ENCODE measurements at places on chromosomes 1 and 21. TPM values are rescaled to one million over a fixed set of nuclear protein-coding genes. Genes with fewer than 3 reads are reported as not detected.

GRCh38 chr1:211349741-211350140, 23.1 kb downstream of the TRAF5 start:
- DNase-seq: no peak

- no peak for DNase-seq
Measured at GRCh38 chr21:35737449-35737848, 322.9 kb downstream of the SETD4 start.

The PRAMEF10 gene
- not detected for total RNA-seq

DNA sequence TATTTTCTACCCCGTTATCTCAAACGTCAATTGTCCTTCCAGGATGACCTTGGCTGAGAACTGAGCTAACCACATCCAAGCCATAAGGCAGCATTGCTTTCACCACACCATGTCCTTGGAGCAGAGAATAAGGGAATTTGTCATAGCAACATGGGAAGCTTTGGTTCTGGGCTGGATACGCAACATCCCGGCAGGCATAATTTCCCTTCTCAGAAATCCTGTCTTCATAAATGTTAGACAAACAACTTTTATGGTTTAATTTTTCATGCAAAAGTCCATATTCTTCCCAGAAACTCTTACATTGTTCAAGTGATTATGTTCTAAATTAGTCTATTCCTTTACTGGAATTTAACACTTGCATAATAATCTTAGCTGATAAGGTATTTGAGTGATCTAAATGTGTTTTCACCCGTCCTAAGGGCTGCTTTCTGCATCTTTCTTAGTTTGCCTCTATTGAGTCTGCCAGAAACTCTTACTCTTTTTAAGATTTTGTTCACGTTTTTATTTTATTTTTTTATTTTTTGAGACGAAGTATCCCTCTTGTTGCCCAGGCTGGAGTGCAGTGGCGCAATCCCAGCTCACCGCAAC, 51.8 kb downstream of the KCNJ15 start:
- DNase-seq: no peak

GRCh38 chr1:214377485-214377884, 96.5 kb downstream of the SMYD2 start:
- no peak for DNase-seq

GRCh38 chr1:114278911-114279310, 125.2 kb upstream of the SYT6 start:
- DNase-seq: no peak

The NBPF4 gene
- not detected for total RNA-seq

DNA sequence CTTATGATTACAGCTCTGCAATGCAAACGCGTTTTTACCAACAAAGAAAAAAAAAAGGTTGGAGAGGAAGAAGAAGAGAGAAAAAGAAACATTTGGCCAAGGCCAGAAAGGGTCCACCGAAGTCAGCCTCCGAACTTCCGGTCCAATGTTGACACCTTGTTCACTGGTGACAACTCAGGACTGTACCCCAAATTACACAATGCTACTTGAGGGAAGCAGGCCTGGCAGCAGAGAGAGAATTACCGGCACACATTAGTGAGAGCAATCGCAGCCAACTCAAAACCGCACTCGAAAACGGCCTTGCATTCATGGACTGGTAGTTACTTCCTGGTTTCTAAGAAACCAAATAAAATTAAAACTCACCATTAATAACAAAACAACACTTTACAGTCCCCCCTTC, 652.5 kb downstream of the KIF26B start:
- no peak for DNase-seq

DNA sequence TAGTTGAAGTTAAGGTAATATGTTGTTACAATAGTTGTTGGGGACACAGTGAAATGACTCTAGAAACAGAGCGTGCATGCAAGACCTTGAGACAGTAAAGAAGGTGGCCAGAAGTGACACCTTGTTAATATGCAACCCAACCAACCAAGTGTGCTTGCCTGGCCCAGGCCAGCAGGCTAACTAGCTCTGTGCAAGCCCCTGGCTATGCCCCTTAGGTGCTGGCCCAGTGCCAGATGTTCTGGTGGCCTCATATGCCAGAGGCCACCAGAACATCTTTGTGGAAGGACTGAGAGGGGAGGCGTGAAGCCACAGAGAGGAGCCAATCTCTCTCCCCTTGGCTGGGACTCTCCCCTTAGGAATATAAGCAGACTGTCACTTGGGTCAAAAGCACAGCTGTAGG, 111.2 kb upstream of the JUN start:
- no peak for DNase-seq

DNA sequence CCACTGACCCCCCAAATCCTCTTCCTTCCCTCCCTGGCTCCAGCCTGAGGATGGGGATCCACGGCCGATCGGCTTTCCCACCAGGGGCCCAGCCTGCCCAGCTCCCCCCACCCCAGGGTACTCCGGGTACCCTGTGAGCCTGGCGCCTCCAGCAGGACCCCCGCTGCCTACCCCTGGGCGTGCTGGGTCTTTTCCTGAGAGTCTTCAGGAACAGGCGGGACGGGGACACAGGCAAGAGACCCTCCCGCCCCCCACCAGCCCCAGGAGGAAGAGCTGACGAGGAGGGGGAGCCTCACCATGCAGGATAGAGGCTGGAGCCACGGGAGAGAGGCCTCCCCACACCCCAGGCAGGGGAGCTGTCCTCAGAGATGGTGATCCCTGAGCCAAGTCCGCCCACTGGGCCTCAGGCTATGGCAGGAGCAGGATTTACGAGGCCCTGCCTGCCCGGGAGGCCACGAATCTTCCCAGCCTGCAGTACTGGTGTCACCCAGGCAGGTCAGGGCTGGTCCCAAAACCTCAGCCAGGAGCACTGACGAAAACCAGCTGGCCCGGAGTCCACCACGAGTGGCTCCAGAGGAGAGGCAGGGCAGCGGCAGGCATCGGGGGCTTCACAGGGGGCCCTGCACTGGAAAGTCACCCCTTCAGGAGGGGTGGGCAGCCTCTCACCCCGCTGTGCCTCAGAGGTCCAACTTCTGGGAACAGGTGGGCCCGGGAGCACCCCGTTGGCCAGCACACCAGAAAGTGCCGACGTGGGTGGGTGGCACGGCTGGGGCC, 58.0 kb downstream of the MEGF6 start:
- no peak for DNase-seq

DNA sequence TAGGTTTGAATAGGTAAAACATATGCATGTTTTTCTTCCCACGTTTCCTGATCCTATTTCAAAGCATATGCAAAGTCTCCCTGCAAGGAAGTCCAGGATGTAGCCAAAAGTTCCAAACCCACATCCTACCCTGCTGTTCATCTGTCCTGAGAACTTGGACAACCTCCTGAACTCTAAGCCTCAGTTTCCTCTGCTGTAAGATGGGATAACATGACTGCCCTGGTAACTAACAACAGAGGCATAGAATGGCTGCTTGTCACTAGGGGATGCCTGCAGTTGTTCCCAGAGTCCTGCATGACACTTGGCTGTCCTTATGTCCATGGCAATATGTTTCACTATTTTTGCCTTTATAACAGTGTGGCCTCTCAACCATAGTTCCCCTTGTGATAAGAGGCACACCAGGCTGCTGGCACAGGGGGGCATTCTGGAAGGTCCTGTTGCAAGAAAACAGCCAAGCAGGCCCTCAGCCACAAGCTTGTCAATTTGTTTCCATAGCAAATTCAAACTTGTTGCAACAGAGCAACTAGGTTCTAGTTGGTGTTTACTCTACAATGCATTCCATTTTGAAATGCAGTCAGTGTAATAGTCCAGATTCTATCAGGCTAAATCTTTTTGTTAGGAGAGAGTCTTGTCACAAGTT, 1.5 kb upstream of the HDGF start:
- DNase-seq: no peak

DNA sequence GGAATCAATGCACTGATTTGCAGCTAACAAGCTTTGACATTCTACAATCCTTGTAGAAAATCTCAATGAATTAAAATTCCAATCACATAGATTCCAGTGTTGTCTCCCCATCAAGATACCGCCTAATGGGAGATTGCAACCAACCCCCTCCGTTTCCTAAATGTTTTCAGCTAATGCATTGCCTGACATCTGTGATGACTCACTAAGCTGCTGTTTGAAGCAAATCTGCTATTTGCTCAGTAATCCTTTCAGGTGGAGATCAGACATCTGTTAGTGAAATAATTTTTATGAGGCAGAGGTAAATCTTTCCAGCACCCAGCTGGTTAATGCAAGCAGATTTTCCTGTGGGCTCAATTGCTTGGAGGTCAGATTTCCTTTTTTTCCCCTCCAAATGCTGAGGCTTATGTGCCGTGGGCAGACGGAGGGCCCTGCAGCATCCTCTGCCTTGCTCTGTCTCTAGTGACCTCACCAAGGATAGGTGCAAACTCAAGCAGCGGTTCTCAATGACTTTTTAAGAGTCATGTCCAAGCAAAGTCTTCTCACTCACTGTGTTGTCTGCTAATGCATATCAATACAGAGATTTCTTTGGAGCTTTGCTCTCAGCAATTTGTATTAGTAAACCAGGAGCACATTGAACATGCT, 91.1 kb upstream of the RAB3GAP2 start:
- DNase-seq: no peak

The FAM72C gene
- total RNA-seq: 3.5 TPM

GRCh38 chr1:81505831-81506230, 294.9 kb upstream of the ADGRL2 start:
- DNase-seq: no peak

The SYCP1 gene
- not detected for total RNA-seq

The MAGI3 gene
- total RNA-seq: 5.3 TPM

The SPRR2A gene
- not detected for total RNA-seq

DNA sequence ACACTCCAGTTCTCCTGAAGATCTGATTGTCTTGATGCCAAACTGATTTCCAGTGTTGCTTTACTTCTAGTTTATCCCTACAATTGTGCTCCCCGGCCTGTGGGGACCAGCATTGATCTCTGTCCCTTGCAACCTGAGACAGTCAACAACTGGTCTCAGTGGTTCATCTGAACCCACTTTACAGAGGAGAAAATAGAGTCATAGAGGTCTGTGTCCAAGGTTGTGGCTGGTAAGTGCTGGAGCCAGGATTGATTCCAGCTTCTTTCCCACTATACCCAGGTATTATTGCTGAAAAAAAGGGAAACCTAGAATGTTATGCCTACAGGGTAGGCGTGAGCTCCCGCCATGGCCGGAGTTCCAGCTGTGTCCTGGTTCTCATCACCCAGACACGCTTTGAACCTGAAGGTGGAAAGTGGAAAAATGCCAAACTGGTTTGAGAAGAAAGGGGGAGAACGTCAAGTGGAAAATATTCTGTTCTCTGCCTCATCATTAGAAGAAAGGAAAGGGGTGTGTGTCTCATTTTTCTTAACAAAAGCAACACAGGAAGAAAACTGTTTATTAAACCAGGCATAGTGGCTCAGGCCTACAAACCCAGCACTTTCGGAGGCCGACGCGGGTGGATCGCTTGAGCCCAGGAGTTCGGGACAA, 60.7 kb upstream of the ITPKB start:
- DNase-seq: peak; percentile 4

DNA sequence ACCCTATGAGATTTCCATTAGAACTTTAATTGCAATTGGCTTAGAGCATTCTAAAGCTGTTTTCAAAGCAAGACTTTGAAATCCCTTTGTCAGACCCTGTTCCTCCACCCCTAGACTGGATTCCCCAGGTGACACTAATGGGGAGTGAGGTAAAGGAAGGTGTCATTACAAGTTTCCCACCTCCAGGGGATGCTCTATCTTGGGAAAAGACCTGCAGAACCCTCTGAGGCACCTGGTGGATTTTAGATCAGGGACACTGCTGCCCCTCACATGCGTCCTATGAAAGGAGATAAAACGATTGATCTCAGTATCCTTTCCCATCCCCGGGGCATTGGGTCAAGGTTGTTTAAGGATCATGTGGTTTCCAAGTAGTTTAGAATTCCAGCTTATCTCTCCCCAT, 80.3 kb upstream of the RGS4 start:
- no peak for DNase-seq

- DNase-seq: no peak
Measured at GRCh38 chr21:18529254-18529653, 125.7 kb upstream of the TMPRSS15 start.

DNA sequence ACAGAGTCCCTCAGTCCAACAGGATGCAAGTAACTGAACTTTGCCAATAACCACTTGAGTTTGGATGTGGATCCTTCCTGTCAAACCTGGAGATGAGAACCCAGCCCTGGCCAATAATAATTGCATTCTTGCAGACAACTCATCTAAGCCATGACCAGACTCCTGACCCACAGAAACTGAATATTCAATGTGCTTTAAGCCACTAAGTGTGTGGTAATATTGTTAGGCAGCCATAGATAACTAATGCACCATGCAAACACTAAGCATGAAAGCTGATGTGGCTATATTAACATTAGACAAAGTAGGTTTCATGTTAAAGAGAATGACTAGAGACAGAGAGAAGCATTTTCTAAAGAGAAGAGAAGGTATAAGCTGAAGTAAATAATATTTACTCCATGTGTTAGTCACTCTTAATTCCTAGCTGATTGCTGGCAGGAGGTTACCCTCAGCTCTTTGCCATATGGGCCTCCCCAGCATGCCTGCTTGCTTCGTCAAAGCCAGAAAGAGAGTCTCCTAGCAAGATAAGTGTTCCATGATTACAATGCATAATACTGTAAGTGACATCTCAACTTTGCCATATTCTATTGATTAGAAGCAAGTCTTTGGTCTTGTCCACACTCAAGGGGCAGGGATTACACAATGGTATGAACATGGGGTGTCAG, 276.4 kb upstream of the PLXNA2 start:
- no peak for DNase-seq

The UMODL1 gene
- 0.89 TPM for total RNA-seq

GRCh38 chr1:154955039-154955717, 721 bp downstream of the PBXIP1 start:
- peak; percentile 87 for DNase-seq

Measured in activated T-cell treated with anti-CD3 and anti-CD28 coated beads, Interleukin-2, amount 50 U/mL, for 72 hours (primary cell).